ENCODE measurements at places on chromosomes 12 and 14.

GRCh38 chr14:74525361-74525851 is 31.8 kb downstream of the ISCA2 start:
- no peak for DNase-seq

GRCh38 chr14:103509864-103510723 is 12.5 kb downstream of the CKB start:
- DNase-seq = no peak

GRCh38 chr14:89397569-89398230 is 19.3 kb downstream of the FOXN3 start:
- no peak for DNase-seq

DNA sequence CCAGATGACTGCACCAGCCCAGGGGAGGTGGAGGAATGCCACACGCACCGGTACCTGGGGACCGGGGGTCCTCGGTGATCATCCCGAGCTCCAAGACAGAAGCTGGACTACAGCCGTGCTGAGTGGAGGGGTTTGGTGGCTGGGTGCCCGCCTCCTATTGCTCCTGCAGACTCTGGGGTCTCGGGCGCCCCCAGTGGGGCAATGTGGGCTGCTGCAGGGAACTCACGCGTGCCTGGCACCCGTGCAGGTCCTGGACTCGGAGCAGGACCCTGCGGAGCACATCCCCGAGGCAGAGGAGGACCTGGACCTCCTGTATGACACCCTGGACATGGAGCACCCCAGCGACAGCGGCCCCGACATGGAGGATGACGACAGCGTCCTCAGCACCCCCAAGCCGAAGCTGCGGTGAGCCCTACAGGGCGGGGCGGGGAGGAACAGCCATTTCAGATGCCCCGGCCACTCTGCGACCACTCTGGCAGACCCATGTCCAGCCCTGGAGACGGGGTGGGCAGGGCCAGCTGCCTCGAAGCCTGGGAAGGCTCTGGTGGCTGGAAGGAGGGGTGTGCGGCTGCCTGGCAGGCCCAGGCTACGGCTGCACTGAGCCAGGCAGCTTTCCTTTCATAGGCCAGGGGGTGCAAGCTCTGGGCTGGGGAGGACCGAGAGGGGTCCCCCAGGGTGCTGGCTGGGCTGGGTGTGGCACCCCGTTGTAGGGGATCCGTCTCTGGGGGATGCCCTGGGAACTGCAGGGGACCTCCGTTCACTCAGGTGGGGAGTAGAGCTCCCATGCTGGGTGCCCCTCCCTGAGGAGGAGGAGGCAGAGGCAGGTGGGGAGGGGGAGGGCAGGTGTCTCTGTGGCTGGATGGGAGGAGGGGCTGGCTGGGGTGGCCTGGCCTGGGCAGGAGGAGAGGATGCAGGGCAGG is 21.6 kb upstream of the TEX22 start:
- DNase-seq = no peak

GRCh38 chr14:96627811-96628775 is 125.9 kb downstream of the PAPOLA start:
- DNase-seq = no peak
